ENCODE measurements at places on chromosomes 11 and 22.

DNA sequence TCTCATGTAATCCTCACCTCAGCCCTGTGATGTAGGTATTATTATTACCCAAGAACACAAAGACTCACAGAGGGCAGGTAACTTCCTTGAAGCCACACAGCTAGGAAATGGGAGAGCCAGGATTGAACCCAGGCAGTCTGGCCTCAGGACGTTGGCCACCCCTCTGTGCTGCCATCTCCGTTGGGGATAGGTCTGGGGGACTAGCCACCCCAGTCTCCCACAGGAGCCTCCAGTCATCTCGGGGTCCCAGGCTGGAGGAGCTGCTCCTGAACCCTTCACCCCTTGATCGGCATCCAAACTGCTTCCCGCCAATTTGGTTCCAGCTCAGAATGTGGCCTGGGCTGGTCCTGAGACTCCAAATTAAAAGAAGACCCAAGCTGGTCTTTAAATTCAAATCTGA, 10.4 kb upstream of the TCF20 start:
- DNase-seq, result no peak

GRCh38 chr11:123145220-123145619, 49.8 kb downstream of the CLMP start:
- DNase-seq, result peak; percentile 32

DNA sequence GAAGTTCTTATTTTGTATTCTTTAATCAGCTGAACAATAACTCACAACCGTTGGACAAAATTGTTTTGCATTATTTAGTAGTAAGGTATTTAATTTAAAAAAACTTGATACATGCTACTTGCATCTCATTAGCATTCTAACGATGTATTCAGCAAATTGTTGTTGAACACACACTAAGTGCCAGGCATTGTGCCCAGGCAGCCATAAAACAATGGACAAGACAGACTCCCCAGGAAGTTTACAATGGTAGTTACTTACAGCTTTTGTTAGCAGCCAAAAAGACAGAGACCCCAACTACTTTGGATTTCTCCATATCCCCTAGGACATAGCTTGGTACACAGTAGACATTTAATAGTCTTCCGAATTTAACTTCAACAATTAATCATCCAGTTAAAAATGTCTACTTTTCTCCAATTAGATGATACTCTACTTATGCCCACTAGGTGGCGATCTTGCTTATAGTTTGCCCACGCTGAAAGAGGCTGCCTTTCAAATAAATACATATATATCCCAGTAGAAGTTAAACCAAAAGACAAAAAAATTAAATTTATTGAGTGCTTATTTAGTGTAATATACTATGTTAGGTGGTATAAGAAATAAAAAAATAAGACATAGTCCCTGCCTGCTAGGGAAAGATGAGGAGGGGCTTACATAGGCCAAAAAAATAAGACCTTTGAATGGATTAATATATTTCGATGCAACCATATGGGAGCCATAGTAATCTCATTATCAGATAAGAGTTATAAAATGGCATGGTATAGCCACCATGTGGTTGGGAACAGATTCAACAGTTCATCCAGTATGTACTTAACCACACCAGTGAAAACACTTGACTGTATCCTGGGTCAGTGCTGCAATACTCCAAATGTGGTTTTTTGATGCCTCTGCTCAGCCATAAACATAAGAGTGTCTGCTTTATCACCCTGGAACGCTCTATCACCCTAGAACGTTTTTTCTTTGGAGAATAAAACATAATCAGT, 2.0 kb upstream of the FJX1 start:
- DNase-seq, result peak; percentile 51

GRCh38 chr11:68213135-68213515, at the start of gene KMT5B:
TSS of gene KMT5B (minus strand) at chr11:68213296. CDS start at chr11:68190076, 23,220 bp downstream.
- DNase-seq, result no peak

GRCh38 chr11:118973985-118974384, 2.4 kb downstream of the FOXR1 start:
- no peak for DNase-seq

DNA sequence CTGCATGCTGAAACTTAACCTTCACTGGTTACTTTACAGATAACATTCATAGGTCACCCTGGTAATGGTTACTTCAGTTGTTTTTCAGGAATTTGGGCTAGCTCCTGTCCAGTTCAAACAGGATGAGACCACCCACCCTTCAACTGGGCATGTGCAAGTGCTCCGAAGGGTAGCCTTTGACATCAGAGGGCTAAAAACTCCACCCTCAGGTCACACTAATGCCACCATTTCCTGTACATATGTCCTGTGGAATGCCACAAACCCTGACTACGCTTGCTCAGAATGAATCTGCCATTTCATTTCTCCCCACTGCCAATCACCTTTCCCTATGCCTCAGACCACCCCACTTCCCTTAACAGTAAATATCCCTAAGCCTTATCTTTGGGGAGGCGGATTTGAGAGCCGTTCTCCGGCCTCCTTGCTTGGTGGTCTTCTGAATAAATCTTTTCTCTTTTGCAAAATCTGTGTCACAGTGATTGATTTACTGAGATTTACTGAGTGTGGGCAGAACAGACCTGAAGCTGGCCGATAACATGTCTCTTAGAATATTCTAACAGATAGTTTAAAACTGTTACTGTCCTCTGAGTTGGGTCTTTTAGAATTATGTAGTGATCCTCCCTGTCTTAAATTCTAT, 25.4 kb upstream of the FXYD2 start:
- DNase-seq, result no peak

GRCh38 chr11:61689164-61689496, 8.9 kb downstream of the DAGLA start:
- no peak for DNase-seq

DNA sequence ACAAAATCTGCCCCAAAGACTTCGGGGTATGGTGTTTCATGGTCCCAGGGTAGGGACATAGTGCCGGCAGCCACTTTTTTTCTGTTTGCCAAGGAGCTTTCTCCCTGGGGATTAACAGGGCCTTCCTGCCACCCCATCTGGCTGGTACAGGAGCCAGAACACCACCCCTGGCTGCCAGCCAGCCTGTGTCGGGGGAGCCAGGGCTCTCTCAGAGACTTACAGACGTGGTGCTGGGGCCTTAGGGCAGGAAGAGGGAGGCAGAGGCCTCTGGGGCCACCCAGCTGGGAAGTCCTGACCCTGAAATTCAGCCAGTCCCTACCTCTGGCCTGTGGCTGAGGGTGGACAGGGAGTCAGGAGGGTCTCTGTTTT, 52.4 kb upstream of the CDON start:
- peak; percentile 58 for DNase-seq

DNA sequence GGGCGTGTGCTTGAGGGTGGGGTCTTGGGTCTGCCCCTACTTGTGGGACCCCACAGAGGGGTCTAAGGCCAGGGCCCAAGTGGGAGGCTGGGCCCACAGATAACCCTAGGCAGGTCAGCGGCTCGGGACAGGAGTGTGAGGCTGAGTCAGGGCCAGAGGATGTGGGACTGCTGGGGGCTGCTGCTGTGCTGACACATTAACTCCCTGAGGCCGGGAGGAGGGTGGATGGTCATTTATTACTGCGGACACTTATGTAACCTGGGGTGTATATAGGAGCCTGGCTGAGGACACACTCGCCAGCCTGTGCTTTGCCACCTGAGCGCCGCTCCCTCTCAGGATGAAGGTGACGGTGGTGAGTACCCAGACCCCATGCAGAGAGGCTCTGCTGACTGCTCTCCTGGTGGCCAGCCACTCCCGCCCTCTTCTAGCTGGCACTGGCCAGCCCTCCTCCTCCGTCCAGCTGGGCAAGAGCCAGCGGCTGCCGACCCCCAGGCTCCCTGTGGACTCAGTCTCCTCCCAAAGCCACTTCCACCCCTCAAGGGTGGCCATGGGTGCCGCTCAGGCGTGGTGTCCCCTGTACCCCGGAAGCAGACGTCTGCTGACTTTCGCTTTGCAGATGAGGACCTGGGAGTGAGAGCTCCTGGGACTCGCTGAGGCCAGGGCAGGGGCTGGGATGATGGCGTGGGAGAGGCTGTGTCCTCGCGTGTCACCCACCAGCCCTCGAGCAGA, at the start of gene MIOX:
MIOX (plus strand) TSS at position 299 of the 729 bp plus-strand sequence; CDS start at position 338, 39 bp downstream.
- no peak for DNase-seq

GRCh38 chr11:32931606-32932005, 39.0 kb downstream of the QSER1 start:
- DNase-seq, result no peak

DNA sequence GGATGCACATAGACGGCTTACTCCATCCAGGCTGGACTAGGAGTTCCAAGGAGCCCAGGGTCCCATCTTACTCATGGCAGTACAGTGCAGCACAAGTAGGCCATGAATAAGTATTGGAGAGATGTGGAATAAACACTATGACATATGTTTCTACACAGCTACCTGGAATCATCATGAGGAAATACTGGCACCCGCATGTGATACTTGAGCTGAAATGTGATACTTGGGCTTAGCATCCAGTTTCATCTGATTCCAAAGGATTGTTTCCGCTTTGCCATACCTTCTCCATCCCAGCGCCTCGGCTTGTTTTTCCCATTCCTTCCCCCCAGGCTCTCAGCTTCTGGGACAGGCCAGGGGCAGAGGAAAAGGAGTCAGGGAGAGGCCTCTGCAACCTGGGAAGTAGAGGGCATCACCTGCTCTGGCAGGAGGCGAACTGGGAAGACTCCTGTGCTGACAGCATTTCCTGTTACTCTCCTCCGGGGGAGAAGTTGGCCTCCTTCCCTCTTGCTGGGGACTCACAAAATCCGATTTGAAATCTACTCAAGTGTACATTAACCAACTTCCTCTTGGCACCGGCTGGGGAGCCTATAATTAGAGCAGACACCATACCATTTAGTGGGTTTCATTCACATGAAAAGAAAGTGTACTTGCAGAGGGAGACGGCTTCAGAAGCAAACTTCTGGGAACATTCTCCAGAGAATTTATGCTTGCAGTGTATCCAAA, 187.8 kb downstream of the MIAT start:
- no peak for DNase-seq

DNA sequence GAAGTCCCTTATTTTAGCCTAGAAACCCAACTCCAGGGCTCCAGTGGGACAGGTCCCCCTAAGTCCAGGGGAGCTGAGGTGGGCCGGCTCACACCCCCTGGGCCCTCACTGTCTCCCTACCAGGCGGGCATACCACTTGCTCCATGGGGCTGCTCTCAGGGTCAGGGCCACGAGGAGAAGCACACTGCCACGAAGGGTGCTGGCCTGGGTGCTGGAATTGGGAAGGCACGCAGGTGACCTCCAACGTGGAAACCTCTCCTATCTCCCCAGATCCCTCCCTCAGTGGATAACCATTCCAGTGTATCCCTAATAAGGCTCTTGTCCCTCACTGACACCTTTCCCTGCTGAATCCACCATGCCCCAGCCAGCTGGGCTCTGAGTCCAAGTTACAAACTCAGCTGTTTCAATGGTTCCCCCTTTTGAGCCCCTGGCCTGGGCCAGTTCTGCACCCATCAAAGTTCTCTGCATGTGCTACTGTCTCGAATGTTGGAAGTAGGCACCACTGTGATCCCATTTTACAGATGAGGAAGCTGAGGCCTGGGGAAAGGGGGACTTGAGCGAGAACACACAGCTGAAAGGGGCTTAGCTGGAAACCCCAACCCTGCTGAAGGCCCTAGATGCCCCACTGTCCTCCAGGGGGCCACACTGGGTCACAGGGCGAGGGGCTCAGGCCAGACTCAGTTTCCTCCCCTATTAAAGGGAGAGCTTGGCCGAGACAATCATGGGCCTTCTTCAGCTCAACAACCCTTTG, 1.5 kb downstream of the SHISAL1 start:
- no peak for DNase-seq

- DNase-seq, result no peak
These were observed 32.1 kb downstream of the DAGLA start for GRCh38 chr11:61712314-61712713.

- DNase-seq, result no peak
These were observed 473.0 kb downstream of the BRD1 start for GRCh38 chr22:49354516-49355210.

- no peak for DNase-seq
These were observed 18.8 kb upstream of the P4HA3 start for GRCh38 chr11:74330075-74330858.

DNA sequence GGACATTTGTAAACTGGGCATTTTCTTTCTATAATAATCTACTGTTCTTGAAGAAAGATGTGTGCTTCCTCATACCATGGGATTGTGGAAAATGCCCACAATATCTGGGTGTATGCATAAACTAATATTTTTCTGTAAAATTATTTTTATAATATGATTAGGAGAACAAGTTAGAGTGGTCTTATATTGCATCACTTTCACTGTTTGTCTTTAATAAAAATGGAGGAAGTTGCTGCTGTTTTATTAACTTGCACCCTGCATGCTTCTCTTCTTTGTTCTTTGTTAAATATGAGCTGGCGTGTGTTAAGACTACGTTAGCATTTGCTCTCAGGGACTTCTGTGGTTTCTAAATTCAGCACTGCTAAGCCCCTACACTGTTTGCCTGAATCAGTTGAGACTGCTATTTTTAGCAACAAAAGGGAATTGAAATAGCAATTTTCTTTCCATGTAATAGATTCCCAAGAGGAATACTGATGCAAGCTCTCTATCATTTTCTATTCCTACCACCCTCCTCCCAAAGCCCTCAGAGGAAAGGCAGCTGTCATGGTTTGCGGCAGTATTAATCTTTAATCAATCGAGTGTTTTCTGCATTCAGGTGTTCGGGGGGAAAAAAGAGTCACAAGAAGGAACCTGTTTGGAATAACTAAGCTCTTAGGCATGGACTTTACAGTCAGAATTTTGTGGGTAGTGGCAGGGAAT, 56.1 kb downstream of the HSD17B12 start:
- no peak for DNase-seq

DNA sequence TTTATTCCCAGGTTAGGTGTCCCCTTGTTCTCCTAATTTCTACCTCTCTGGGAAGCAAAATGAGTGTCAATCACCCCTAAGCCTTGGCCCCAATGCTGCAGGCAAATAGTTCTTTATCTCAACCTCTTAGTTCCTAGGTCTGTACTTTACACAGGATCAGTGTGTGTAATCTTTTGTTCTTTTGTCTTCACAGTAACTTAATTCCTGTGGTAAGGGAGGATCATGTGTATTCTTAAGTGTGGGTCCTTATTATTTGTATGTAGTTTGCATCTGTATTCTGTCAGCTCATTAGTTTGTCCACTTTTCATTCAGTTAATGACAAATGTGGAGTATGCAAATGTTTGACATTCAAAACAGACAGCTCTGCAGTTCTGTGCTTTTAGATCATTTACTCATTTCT, 166.7 kb downstream of the FAT3 start:
- DNase-seq, result no peak

GRCh38 chr11:134733646-134734045, 321.6 kb upstream of the B3GAT1 start:
- no peak for DNase-seq

- DNase-seq, result no peak
These were observed 1116.6 kb downstream of the BRD1 start for GRCh38 chr22:48711031-48711431.

- peak; percentile 85 for DNase-seq
These were observed 2.6 kb upstream of the SHISA8 start for GRCh38 chr22:41917375-41917902.

- no peak for DNase-seq
These were observed 542.9 kb downstream of the NTM start for GRCh38 chr11:131913267-131913666.
